Liver (tissue), 10 donors: ENCODE measurements at places on chromosomes 11 and 22.

- no peak for DNase-seq
Measured at GRCh38 chr11:114244726-114245394, 51.3 kb upstream of the NNMT start.

DNA sequence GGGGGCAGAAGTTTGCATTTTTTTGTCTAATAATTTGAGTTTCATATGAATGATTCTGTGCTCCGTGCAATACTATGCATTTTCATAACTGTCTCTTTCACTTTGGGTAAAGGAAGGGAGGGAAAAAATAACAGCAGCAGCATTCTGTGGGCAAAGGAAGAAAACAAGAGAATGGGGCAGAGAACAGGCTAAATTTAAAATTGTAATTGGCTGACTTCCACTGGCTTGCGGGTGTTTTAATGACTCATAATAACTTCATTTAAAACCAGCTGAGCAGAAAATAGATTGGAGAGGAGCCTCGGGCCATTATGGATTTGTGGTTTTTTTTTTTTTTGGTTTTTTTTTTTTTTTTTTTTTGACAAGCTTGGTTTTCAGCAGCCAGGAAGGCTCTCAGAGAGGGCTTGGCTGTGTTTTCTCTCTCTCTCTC lies 107.4 kb downstream of the ZBTB16 start:
- no peak for DNase-seq

- DNase-seq = no peak
Measured at GRCh38 chr22:22693531-22693884, 49.1 kb downstream of the GGTLC2 start.

DNA sequence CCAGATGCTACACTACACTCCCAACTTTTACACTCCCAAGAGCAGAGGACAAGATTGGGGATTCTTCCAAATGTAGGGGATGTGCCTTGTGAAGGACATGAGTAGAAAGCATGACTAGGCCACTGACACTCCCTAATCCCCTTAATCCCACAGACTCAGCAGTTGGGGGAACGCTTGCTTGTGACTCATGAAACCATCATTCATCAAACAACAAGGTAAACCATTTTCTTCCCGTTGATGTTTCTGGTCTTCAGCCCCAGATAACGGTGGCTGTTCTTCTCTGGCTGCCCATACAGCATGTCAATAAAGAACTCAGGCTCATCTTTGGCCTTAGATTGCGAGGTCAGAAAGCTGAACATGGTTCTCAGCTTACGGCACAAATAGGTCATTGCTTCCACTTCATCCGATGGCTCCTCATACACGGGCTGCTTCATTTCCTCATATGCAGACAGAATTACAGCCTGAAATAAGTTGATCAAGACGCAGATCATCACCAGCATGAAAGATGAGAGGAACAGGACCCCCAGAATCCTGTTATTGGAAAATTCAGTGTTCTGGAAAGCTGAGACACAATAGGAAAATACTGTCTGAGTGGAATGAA lies 6.4 kb upstream of the CDPF1 start:
- DNase-seq = no peak

GRCh38 chr11:387193-387793 lies 6.7 kb upstream of the PKP3 start:
- no peak for DNase-seq

GRCh38 chr11:61918938-61919704 lies 1.8 kb upstream of the RAB3IL1 start:
- peak; percentile 59 for DNase-seq

DNA sequence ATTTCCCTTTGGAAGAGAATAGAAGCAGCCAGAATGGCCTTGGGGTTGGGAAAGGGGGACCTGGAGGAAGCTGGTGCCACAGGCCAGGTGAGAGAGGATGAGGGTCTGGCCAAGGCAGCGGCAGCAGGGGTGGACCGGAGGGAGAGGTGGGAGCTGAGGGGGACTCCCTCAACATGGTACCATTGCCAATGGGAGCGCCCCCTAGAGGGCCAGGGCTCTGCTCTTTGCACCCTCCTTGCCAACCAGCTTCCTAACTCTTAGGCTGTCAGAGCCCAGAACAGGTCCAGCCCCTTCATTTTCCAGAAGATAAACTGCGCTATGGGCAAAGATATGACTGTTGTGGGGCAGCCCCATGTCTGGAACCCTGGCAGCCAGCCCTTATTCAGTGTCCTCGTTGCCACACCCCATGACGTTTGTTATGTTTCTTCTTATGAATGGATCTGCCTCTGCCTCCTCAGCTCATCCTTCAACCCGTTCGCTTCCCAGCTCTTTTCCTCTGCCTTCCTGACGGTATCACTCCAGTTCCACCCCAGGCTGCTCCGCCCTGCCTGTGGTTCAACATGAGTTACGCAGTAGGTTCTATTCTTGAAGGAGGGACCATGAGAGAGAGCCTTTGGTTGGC lies 185.2 kb downstream of the GRIK4 start:
- DNase-seq = no peak

DNA sequence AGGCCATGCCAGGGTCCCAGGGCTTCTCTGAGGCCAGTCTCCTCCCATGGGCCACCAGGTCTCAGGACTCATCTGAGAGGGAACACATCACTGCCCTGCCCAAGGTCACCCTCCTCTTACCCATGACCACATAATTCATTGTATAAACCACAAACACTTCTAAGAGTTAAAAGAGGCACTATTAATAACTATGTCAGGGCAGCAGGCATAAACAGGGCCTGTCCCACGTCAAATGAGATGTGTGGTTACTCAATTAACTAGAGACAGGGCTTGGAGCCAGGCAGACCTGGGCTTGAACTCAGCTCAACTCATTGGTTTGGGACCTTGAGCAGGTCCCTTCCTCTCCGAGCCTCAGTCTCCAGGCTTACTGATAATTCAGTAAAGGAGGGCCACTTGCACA lies 33.1 kb downstream of the ARAP1 start:
- no peak for DNase-seq

- no peak for DNase-seq
Measured at GRCh38 chr11:10857459-10857708, 469 bp downstream of the ZBED5 start.

GRCh38 chr22:31945443-31945855 lies 1.1 kb downstream of the YWHAH start:
- no peak for DNase-seq
